Tongue (tissue), 3 donors: ENCODE measurements at places on chromosomes 5 and 9.

- DNase-seq: peak; percentile 68
Measured at GRCh38 chr9:21031091-21031807, at the start of gene HACD4. Gene HACD4, minus strand, starts transcription at chr9:21031640. Its CDS starts 50 bp downstream, at chr9:21031590.

- DNase-seq: no peak
Measured at GRCh38 chr9:105331755-105332154, 87.3 kb downstream of the SLC44A1 start.

- DNase-seq: no peak
Measured at GRCh38 chr5:174159327-174160114, 114.0 kb downstream of the NSG2 start.

GRCh38 chr5:173178369-173178910 lies 34.1 kb downstream of the BNIP1 start:
- no peak for DNase-seq

DNA sequence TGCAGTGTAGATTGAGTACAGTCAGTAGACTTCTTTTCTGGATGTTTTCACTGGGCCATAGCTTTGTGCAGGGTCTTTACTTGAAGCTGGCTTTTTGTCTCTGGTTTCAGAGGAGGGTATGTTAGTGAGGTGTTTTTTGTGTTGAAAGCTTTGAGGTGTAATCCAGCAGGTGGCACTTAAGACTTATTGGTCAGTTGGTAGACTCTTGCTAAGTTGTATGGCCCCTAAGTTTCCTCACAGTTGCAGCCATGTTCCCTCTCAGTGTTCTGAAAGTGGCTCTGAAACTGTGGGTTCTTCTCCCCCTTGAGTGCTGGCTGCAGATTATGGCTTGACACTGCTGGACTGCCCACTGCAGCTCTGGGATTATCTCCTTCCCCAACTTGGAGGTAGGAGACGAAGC lies 55.7 kb upstream of the SLC44A1 start:
- DNase-seq: no peak
